ENCODE measurements at places on chromosomes 3 and 15. TPM values are rescaled to one million over a fixed set of nuclear protein-coding genes. Genes with fewer than 3 reads are reported as not detected.

The STRIT1 gene
- 0.69 TPM for polyA plus RNA-seq

DNA sequence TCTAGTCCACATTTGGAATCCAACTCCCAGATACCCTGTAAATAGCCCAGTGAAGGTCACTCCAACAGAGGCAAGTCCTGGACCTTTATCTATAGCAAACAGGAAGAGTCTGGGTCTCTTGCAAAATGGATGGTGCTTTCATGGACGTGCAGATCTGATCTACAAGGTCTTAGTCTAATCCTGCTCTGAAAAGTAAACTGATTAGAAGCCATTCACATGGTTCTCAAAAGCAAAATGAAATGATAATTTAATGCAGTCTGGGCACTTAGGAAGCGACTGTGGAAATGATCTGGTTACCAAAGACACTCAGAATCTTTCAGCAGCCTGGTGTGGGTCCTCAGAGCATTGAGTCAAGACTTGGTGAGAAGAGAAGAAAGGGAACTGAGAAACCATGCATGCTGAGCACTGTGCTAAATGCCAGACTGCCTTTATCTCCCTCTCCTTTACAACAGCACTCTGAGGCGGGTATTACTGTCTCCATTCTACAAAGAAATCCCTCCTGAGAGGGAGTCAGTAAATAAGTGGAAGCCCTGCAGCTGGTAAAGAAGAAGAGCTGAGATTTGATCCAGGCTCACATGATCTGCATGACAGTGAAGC, 29.0 kb downstream of the AQP9 start:
- DNase-seq = no peak

- DNase-seq = no peak
These were observed 25.9 kb downstream of the EPHB1 start for GRCh38 chr3:134820994-134821393.

- no peak for DNase-seq
These were observed 2.7 kb downstream of the INSYN1 start for GRCh38 chr15:73750438-73750837.
